ENCODE measurements at places on chromosomes 1 and 21.

DNA sequence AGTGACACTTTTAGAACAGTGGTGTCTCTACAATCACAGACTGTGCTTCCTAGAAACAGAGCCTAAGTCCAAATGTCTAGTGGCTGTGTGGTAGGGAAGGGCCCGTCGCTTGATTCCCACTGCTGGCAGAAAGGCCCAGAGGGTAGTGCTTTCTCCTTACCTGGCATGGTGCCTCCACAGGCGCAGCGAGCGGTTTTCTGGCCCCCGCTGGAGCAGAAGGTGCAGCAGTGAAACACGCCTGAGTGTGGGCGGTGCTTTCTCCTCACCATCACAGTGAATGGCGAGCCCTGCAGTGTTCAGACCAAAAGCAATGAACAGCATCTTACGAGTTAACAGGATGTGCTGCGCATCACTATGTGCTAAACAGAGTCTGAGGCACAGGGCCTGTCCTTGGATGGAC, 8.3 kb downstream of the TRIM45 start:
- DNase-seq, result no peak

- no peak for DNase-seq
These were observed 63.9 kb downstream of the SYF2 start for GRCh38 chr1:25168193-25169071.

GRCh38 chr1:31335007-31335406, 37.9 kb downstream of the FABP3 start:
- DNase-seq, result peak; percentile 7

DNA sequence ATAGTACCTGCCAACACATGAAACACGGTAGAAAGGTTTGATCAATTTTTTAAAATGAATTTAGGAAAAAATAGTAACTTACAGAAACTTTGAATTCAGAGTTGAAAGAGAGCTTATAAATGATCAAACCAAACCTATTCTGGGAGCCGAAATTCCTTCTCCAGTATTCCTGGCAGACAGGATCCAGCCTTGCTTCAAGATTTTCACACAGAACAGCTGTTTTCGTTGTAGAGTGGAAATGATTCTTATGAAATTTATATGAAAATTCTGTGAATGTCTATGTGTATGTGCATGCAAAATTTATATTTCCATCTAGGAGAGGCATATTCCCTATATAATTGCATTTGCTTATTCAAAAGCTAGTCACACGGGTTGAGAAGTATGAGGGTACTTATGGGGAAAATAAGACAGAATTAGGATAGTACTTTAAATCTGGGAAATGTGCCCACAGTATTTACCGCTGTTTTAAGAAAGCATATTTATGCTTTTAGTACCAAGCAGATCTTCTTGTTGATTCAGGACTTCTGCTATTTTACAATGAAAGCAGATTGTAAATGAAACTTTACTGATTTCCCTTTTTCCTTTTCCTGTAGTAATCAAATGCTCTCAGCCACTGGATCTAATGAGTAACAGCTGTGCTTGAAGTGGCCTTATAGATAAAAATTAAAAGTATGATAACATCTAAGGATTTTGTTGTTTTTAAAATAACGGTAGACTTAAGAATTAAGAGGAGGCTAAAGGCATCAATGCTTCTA, 30.4 kb downstream of the PRRX1 start:
- no peak for DNase-seq

DNA sequence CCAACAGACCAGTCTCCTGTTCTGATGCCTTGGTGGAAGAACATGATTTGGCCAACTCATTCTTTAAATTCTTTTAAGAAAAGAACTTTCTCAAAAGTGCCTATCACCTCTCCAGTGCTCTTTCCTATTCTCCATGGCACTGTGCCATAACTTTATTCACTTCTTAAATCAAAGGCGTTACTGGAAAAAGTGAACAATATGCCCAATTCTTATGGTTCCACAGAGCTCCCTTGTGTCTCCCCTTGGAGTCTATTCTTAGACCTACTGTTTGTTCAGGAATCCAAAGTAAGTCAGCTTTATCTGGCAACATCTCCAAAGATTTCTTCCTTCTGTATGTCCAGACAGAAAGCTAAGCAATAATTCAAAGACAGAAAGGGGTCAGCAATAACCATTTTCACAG, 111.9 kb upstream of the MAGI3 start:
- DNase-seq, result no peak

- DNase-seq, result no peak
These were observed 21.7 kb upstream of the SLC44A3 start for GRCh38 chr1:94798462-94798861.

GRCh38 chr1:183137782-183138181, 48.3 kb upstream of the LAMC2 start:
- no peak for DNase-seq

- no peak for DNase-seq
These were observed 94.7 kb upstream of the VAMP3 start for GRCh38 chr1:7676274-7676945.

DNA sequence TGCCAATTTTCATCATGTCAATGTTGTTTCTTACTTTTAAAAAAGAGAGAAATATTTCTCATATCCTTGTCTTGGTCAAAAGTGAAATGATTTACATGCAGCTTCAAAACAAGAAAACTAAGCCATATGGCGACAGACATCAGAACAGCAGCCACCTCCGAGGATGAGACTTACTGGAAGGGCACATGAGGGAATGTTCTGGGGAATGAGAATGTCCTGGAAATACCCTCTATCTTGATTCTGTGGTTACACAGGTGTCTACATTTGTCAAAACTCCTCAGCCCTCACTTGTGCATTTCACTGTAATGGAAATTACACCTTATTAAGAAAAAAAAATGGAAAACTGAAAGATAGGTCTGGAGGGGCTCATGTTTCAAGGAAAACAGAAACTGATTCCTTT, 14.2 kb upstream of the ECE1 start:
- no peak for DNase-seq

DNA sequence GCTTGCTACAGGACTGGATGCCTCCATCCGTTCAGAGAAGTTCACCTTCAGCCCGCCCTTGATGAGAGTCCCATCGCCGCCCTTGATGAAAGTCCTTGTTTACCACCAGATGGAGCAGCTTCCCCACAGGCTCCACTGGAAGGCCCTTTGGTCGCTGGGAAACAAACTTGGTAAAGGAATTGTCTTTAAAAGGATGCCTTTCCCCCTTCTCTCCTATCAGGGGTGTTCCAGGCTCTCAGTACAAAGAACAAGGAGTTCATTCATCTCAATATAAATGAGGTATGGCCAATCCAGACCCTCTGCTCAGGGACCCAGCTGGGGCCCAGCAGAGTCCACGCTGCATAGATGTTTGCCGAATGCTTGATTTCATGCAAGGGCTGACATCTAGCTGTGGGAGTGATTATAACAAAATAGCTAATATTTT, 50.8 kb downstream of the CAPN9 start:
- DNase-seq, result no peak

Measured in GM12878 (cell line).